ENCODE measurements at places on chromosomes 1 and 21. TPM values are rescaled to one million over a fixed set of nuclear protein-coding genes. Genes with fewer than 3 reads are reported as not detected.

GRCh38 chr1:203858055-203858454, 3.3 kb upstream of the SNRPE start:
- DNase-seq: no peak

GRCh38 chr1:85584923-85585322, 4.4 kb downstream of the CCN1 start:
- no peak for DNase-seq

DNA sequence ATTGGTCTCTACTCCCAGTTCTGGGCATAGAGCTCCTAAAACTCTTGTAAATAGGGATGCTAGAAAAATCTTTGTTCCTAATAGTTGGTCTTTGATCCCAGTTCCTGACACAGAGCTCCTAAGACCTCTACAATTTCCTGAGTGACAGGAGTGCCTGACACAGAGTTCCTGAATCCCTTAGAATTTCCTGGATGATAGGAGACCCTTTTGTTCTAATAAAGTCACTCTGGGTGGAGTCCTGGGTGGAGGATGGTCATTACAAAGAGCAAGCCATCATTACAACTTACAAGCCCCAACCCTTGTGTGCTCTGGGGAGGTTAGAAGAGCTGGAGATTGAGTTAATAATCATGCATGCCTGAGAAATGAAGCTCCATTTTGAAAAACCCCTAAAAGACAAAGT, 58.4 kb downstream of the ZZZ3 start:
- no peak for DNase-seq

GRCh38 chr1:184630679-184631060, 124.0 kb downstream of the EDEM3 start:
- no peak for DNase-seq

The LCE1D gene
- total RNA-seq: not detected

The SPRR2E gene
- not detected for total RNA-seq

- peak; percentile 58 for DNase-seq
Observed at GRCh38 chr1:166947398-166948043, 27.8 kb downstream of the ILDR2 start.

The TLCD4 gene
- 2.0 TPM for total RNA-seq

The ZP4 gene
- not detected for total RNA-seq

The RIPPLY3 gene
- total RNA-seq: 1.7 TPM

DNA sequence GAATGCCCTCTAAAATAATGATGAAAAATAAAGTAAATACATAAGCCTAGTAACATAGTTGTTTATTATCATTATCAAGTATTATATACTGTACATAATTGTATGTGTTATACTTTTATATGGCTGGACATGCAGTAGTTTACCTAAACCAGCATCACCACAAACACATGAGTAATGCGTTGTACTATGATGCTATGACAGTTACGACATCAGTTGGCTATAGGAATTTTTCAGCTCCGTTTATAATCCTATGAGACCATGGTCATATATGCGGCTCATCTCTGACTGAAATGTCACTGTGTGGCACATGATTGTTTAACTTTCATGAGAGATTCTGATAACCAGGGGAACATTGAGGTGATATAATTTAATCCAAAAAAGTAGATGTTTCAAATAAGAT, 352.1 kb downstream of the ST6GALNAC3 start:
- DNase-seq: no peak

DNA sequence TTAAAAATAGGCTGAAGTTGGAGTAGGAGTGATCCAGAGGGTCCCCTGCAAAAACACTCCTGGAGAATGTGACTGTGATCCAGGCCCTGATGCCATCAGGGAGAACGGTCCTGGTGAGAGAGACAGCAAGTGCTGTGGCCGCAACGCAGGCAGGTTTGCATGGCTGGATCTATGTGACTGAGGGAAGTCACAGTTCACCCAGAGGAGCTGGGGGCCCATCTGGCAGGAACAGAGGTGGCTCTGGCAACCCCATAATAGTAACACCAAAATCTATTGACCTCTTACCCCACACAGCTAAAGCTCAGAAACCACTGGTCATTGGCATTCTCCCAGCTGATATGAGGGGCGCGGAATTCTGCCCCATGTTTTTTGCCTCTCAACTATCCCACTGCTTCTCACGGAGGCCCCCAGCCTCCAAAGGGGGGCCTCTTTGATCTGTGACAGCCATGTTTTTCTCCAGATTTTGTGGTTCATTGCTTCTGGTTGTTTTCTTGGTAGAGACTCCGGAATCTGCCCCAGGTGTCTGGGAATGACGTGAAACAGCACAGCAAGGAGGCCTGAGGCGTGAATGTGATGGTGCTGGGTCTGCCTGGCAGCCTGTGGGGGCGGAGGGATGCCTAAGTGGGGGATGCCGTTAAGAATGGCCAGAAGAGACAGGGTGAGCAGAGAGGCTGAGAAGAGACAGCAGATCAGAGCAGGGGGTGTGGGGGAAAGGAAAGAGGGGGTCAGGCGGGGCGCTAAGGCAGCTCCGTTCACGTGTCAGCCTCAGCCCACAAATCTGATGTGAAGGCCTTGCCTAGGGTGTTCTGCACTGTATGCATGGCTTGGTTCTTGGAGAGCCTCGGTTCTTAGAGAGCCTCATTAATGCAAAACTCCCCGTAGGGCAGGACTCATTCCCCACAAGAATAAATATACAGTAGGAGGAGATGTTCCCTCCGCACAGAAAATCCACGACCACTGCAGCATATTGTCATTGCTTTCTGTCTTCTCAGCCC, 23.5 kb downstream of the CASP9 start:
- no peak for DNase-seq

GRCh38 chr1:231240531-231240882, 505 bp upstream of the GNPAT start:
- DNase-seq: no peak

The NHLH2 gene
- total RNA-seq: 1.2 TPM

DNA sequence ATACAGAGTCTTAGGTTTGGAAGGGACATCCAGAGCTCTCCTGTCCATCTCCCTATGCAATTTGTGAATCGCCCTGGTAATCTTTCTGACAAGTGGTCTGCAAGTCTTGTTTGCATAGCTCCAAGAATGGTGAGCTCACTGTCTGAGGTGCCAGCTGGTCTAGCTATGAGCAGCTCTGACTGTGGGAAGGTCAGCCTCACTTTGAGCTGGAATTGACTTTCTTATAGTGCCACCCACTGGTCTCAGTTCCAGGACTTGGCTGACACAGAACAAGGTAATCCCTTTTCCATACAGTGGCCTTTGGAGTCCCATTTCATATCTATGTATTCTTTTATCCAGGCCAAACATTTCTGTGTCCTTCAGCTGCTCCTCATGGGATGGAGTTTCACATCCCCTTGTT, 95.6 kb upstream of the C8B start:
- no peak for DNase-seq

DNA sequence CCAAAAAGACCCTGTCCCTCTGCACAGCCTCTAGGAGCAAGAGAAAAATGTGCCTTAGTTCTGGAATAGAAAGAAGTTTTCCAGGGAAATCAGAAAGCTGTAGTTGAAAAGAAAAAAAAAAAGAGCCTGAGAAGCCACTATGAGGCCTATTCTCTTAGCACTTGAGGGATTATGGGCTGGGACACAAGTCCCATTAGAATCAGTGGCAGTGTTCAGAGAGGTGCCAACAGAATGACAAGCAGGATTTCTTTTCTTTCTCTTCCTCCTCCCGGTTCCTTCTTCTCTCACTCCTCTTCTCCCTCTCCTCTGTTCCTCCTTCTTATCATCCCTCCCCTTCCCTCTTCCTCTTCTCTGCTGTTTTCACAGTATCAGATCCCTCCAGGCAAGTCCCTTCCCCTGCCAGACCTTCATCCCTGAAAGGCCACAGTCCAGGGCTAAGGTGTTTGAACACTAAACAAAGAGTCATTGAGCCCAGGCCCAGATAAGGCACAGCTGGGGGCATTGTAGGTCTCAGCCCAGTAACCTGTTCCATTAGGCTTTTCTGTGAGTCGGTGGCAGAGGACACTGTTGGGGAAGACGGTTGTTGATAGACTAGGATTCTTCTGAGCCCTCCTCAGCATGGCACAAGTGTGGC, 64.7 kb upstream of the LPGAT1 start:
- DNase-seq: no peak

DNA sequence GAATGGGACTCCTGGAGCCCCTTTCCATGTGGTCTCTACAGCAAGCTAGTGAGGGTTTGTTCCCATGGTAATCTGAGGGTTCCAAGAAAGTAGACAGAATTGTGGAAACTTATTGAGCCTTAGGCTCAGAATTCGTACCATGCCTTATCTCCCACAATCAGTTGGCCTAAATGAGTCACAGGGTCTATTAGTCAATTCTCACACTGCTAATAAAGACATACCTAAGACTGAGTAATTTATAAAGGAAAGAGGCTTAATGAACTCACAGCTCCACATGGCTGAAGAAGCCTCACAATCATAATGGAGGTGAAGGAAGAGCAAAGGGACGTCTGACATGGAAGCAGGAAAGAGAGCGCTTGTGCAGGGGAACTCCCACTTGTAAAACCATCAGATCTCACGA, 106.6 kb upstream of the CXADR start:
- DNase-seq: no peak

The GFI1 gene
- 0.11 TPM for total RNA-seq
